ENCODE measurements at places on chromosomes 3 and 15.

GRCh38 chr3:41369838-41370237, 170.5 kb downstream of the CTNNB1 start:
- no peak for DNase-seq

- no peak for DNase-seq
Measured at GRCh38 chr3:97896547-97896946, 74.7 kb downstream of the CRYBG3 start.

- no peak for DNase-seq
Measured at GRCh38 chr15:68217341-68217740, 12.2 kb downstream of the CLN6 start.

GRCh38 chr15:60626051-60626450, 147.1 kb upstream of the ICE2 start:
- no peak for DNase-seq

GRCh38 chr3:10962481-10963036, 30.0 kb upstream of the SLC6A1 start:
- DNase-seq = no peak

DNA sequence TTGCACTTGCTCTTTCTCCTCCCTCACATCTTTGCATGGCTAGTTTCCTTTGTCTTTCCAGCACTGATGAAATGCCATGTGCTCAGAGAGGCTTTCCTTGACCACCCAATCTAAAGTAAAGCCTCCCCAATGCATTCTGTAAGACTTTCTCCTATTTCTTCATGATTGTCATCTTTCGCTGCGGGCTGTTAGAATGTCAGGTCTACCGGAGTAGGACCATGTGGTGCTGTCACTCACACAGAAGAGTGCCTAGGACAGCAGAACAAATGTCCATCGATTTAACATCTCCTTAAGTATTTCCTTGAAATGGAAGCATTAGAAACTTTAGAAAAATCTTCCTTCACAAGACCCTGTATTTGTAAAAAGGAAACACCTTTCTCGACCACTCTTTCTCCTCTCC, 99.9 kb upstream of the TMC3 start:
- no peak for DNase-seq
